ENCODE measurements at places on chromosomes 7 and 10.

GRCh38 chr7:50142425-50143017 lies 49.5 kb upstream of the ZPBP start:
- peak; percentile 28 for DNase-seq

DNA sequence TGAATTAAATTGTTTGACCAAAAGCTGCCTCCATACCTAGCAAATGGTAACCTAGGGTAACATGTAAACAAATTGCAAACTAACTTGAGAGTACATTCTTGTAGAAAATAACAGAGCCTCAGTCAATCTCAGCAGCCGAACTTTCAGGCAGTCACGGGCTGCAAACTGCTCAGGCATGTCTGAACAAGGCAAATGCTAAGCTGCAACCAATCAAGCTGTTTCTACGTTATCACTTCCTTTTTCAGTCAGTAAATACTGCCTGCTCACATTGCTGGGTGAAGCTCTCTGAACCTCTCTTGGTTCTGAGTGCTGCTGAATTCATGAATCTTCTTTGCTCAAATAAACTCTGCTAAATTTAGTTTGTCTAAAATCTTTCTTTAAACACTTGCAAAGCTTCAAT lies 1212.4 kb downstream of the SORCS1 start:
- DNase-seq, result no peak

GRCh38 chr10:99560277-99561126 lies 27.8 kb downstream of the NKX2-3 start:
- DNase-seq, result peak; percentile 21

DNA sequence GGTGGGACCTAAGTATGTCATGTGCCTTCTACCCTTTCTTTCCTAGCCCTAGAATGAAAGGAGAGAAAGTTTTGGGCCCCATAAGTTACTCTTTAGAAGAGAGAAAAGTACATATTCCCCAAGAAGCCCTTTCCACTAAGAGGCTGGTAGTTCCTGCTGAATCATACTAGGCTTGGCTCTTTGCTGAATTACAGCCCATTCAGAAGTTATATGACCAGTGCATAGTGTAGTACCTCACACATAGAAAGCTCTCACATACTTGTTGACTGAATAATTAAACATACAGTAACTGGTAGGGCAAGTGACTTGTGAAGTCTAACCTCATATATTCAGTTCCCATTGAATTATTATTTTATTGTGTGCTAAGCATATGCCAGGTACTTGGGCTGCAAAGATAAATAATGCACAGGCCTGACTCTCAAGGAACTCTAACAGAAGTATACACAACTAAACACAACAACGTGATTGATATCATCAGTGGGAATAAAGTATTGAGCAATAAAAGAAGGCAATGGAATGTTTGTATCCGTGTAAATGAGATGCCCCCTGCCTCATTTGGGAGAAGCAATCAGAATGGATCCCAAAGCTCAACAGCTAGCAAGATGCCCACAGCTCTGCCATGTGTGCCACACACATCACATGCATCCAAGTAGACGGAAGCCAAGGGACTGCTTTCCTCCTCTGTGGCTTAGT lies 38.9 kb upstream of the UBN2 start:
- DNase-seq, result no peak

DNA sequence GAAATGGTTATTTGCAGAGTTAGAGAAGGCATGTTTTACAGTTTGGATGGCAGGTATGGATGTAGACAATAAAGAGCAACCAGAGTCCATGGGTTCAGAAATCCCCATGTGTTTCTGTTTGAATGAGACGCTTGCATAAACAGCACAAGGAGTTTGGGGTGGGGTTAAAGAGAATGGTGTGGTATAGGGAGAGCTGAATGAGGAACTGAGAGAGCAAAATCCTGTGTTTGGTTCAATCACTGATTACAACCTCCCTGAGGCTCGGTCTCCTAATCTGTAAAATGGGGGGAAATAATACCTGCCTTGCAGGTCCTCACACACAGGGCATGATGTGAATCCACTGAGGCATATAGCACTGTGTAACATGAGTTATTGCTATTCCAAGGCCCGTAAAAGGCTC lies 23.7 kb downstream of the CAV1 start:
- DNase-seq, result no peak

DNA sequence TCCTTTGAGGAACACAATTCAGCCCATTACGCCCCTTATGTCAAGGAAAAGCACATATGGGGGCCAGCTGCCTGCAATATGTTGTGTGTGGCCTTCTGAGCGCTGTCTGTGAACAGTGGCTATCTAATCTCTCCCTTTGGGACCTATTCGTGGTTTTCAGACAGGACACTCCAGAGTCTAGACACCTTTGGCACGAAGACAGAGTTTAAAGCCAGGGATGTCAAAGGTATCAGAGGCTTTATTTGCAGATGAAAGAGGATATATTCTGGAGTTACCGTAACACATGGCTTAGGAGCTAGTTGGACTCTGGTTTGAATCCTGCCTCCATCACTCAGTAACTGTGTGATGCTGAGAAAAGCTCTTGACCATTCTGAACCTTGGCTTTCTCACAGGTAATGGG lies 14.8 kb upstream of the EEPD1 start:
- DNase-seq, result no peak

DNA sequence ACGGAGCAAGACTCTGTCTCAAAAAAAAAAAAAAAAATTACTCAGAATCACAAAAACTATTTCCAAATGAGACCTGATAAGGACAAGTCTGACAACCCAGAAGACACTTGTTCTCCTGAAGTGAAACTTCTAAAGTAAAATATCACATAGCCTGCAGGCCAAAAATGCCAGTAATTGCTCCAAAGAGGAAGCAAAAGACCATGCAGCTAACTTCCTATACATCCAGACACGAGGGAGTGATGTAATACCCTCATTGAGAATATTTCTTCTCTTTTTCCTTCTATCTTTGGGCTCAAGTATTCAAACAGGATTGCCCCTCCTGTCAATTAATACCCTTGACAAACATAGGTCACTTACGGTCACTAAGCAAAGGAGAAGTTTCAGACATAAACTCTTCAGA lies 31.2 kb downstream of the ARMH3 start:
- DNase-seq, result no peak

- no peak for DNase-seq
These were observed 134.5 kb downstream of the TRIL start for GRCh38 chr7:28823582-28823981.

DNA sequence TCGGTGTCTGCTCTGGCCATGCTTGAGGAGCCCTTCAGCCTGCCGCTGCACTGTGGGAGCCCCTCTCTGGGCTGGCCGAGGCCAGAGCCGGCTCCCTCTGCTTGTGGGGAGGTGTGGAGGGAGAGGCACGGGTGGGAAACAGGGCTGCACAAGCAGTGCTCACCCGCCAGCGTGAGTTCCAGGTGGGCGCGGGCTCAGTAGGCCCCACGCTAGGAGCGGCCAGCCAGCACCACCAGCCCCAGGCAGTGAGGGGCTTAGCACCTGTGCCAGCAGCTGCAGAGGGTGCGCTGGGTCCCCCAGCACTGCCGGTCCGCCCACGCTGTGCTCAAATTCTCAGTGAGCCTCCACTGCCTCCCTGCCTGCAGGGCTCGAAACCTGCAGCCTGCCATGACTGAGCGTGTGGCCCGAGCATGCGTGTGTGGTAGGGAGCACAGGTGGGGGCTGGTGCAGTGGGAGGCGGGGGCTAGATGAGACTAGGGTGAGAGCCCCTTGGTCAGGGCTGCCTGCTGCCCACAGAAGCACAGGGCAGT lies 223.0 kb downstream of the ZNF248 start:
- DNase-seq, result no peak

DNA sequence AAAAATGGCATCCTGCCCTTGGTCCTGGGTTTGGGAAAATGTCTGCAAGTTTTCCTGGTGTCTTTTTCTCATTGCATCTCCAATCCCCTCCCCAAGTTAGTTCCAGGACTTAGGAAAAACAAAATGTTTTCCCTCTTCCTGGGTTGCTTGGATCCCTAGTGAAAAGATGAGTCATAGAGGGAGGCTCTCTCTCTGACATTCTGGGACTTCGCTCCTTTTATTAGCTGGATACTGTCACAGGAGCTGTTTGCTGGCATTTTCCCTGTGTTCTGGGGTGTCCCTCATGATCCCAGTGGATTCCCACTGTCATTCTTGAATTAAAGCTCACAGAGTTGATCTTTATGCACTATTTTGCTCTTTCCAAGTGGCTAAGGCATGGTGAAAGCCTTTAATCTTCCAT lies 316.4 kb upstream of the MBL2 start:
- DNase-seq, result no peak

GRCh38 chr10:24894728-24895127 lies 57.7 kb downstream of the PRTFDC1 start:
- DNase-seq, result no peak

GRCh38 chr7:936386-937054 lies 18.0 kb downstream of the ADAP1 start:
- no peak for DNase-seq

GRCh38 chr7:922334-923107 lies 32.0 kb downstream of the ADAP1 start:
- DNase-seq, result no peak

GRCh38 chr10:100743626-100744135 lies 1.7 kb upstream of the PAX2 start:
- no peak for DNase-seq

DNA sequence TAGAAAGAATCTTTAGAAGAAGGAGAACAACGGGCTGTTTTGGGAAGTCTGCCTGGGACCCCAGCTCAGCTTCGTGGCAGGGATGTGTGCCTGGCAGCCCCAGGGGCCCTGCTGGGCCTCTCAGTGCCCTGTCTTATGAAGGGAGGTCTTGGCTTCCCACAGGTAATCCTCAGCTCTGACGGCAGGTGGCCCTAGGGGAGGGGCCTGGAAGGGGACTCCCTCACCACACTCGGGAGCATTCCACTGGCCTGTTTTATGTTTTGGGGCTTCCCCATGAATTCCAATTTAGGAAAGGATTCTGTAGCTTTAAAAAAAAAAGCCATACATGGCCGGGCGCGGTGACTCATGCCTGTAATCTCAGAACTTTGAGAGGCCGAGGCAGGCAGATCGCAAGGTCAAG lies 3.0 kb upstream of the DMBT1 start:
- no peak for DNase-seq

- DNase-seq, result no peak
These were observed 21.8 kb downstream of the SEMA3C start for GRCh38 chr7:80896906-80897598.

- no peak for DNase-seq
These were observed 26.7 kb downstream of the SEC23IP start for GRCh38 chr10:119919271-119919670.

DNA sequence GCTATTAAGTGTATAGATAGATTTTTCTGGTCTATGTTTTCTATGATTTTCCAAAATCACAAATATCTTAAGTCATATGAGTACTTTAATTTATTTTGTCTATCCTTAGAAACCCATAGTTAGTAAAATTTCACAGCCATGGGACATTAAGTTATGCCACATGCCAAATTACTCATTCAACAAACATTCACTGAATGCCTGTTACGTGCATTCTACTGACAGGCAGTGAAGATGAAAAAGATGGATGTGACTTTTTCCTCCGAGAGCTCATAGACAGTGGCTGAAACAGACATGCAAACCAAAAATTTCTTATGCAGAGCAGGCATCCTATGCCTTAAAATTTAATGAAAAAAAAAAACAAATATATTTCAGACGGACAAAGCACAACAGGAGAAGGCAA lies 84.9 kb downstream of the CHRM2 start:
- DNase-seq, result no peak

DNA sequence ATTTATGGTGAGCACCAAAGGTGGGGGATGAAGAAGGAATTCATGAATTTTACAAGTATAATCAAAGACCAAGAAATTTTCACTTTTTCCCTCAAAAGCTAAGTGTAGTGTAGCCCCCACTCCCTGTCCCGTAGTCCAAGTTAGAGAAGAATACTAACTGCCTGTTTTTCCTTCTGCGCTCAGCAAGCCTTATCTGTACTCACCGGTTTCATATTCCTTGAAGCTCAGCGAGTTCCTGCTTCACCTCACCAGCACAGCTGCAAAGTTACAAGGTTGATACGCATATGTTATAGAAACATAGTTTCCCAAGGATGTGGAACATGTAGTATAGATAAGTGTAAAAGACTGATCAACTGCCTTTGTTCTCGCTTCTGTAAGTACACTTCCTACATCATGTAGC lies 16.0 kb upstream of the ZNF33B start:
- DNase-seq, result no peak

DNA sequence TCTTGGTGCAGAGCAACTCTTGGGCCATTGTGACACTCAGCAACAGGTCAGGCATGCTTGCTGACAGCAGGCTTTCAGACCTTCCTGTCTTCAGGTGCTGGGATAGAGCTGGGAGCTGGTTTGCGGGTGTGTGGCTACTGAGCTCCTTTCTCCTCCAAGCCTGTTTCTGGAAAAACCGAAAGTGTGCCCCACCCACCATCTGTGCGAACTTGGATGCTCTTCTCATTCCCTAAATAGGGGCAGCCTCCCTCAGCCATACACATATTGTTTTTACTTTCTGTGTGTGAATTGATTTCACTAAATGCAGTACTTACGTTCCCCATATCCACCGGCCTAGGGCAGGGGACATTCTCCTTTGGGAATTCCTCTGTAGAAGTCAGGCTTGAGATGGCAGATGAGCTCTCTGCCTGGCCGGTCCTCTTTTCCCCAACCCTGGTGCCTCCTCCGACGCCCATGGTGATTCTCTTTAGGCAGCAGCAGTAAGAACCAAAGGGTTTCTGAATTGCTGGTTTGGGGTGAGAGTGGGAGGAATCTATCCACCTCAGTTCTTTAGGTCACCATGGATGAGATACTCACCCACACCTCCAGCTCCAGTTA lies 6.3 kb upstream of the NEUROG3 start:
- no peak for DNase-seq

- no peak for DNase-seq
These were observed 115.1 kb upstream of the RET start for GRCh38 chr10:42961796-42962109.

DNA sequence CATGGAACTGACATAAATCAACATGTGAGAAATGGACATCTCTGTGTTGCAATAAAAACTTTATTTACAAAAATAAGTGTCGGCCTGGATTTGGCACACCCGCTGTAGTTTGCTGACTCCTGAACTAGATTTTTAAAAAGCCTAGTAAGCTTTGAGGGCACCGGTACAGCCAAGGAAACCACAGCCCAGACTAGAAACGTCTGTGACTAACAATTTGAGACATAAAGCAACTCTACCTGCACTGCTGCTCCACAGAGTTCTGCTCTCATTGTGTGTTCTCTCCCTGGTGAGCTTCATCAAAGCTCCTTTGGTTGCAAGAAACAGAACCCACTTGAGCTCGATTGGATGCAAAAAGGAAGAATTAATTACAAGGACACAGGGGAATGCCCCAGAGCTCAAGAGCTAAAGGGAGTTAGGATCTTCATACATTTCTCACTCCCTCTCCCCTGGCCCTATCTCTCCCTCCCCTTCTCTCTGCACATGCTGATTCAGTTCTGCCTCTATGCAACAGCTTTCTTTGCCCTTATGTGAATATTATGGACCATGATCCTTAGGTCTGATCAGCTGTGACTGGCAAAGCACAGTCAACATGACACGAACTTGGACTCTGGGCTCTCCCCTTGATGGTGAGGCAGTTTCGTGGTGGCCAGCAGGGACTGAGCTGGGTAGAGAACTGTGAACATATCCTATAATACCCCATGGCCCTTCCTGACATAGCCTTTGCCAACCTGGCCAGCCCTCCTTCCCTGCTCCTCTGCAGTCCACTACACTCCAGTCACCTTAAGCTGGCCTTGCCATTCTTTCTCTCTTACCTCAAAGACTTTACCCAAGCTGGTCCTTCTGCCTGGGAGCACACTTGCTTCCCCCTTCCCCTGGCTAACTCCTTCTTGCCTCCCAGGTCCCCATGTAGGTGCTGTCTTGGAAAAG lies 77.5 kb upstream of the YAE1 start:
- no peak for DNase-seq

Data from NCI-H2029 treated with DMSO at 0.1 percent for 48 hours (cell line).